ENCODE measurements at places on chromosomes 2 and 18. TPM values are rescaled to one million over a fixed set of nuclear protein-coding genes. Genes with fewer than 3 reads are reported as not detected.

DNA sequence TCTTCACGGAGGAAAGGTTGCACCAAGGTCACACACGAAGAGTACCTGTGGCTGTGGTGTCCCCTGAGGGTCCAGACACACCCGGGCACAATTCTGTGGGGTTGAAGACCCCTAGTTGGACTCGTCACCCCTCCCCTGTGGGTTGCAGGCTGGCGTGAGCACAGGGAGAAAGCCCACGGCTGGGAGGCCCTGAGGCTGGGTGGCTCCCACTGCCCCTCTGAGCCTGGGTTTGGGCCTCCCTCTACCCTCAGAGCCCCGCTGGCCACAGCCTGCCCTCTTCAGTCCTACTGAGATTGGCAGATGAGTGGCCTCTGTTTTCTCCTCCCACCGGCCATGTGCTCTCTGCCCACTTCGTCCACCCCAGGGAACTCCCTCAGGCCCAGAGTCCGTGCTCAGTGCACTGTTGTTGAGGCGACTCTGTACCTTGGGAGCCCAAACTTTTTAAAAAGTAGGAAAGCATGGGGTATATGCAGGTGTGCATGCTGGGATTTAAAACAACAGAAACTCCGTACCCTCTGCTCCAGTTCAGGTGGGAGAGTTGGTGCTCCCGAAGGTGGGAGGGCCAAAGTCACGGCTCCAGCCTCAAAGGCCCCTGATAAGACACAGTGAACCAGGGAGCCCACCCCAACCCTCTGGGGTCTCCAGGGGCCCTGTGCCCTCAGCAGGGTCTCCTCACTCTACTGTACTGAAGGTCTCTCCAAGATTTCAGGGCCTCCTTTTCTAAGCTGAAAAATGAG lies 19.1 kb downstream of the RAMP1 start:
- DNase-seq = no peak

GRCh38 chr2:39469807-39470206 lies 32.7 kb upstream of the MAP4K3 start:
- DNase-seq = no peak

The LRP2 gene
- total RNA-seq = 54.2 TPM

The RGPD4 gene
- 0.23 TPM for total RNA-seq

The CCDC85A gene
- total RNA-seq = 1.9 TPM

All from mesothelial cell of epicardium (in vitro differentiated cells).